Umbilical cord (tissue), 2 donors: ENCODE measurements at places on chromosomes 3 and 15. TPM values are rescaled to one million over a fixed set of nuclear protein-coding genes. Genes with fewer than 3 reads are reported as not detected.

The SH2D7 gene
- 0.24 TPM for total RNA-seq

The CTXN2 gene
- 1.2 TPM for total RNA-seq

The NFKBIZ gene
- total RNA-seq: 270 TPM

The SNX33 gene
- 11.8 TPM for total RNA-seq

The CCK gene
- 12.8 TPM for total RNA-seq

The AHSG gene
- total RNA-seq: not detected

The CIDEC gene
- 4.6 TPM for total RNA-seq

The KCNAB1 gene
- 0.72 TPM for total RNA-seq

The GOLGA6C gene
- total RNA-seq: not detected

The FBLN2 gene
- total RNA-seq: 309 TPM

The MINDY2 gene
- total RNA-seq: 48.9 TPM

The CLDN1 gene
- total RNA-seq: 14.0 TPM

The SLC30A4 gene
- total RNA-seq: 16.9 TPM

The RSRC1 gene
- total RNA-seq: 82.1 TPM

The SLC6A1 gene
- 26.7 TPM for total RNA-seq

The CCDC54 gene
- 1.4 TPM for total RNA-seq

The LRRIQ4 gene
- total RNA-seq: not detected

The EHD4 gene
- total RNA-seq: 15.4 TPM

The NANOGP8 gene
- not detected for total RNA-seq

The EPHA3 gene
- total RNA-seq: 5.5 TPM

The SKOR1 gene
- 0.96 TPM for total RNA-seq

The PLCH1 gene
- 5.1 TPM for total RNA-seq

The FOXB1 gene
- total RNA-seq: 1.2 TPM

The IL17RD gene
- 5.8 TPM for total RNA-seq

The CISH gene
- 5.5 TPM for total RNA-seq

The LYZL4 gene
- total RNA-seq: not detected

The GPX1 gene
- 94.6 TPM for total RNA-seq

The MYO5C gene
- 2.2 TPM for total RNA-seq

The COL6A6 gene
- total RNA-seq: 1.9 TPM

The HEG1 gene
- total RNA-seq: 33.9 TPM

The CLDN18 gene
- 0.96 TPM for total RNA-seq

The NEK4 gene
- total RNA-seq: 24.3 TPM

The MFSD1 gene
- total RNA-seq: 55.6 TPM

The CLDN16 gene
- total RNA-seq: 0.24 TPM

The GRK7 gene
- total RNA-seq: 4.8 TPM

The ITIH1 gene
- total RNA-seq: 1.2 TPM

The PTH1R gene
- total RNA-seq: 25.5 TPM

The CRELD1 gene
- total RNA-seq: 31.5 TPM

The SPG21 gene
- 49.1 TPM for total RNA-seq

The SAMMSON gene
- total RNA-seq: 26.2 TPM

The C3orf80 gene
- total RNA-seq: 2.6 TPM

The TRIM42 gene
- total RNA-seq: 2.2 TPM

The SST gene
- not detected for total RNA-seq

The BCL2A1 gene
- 5.1 TPM for total RNA-seq

The NTRK3 gene
- total RNA-seq: 24.1 TPM

The CPNE9 gene
- not detected for total RNA-seq

The SLC9C1 gene
- 4.1 TPM for total RNA-seq

The ARPIN gene
- total RNA-seq: 16.6 TPM

The APOD gene
- total RNA-seq: not detected

The HHLA2 gene
- total RNA-seq: 1.4 TPM

The KNL1 gene
- total RNA-seq: 13.0 TPM

The P2RY1 gene
- 7.0 TPM for total RNA-seq

The PPARG gene
- total RNA-seq: 2.9 TPM

The PPM1L gene
- 10.1 TPM for total RNA-seq

The UACA gene
- total RNA-seq: 73.4 TPM

The MUSTN1 gene
- total RNA-seq: 6.7 TPM

The SLC24A1 gene
- 8.7 TPM for total RNA-seq

The KLHL6 gene
- 4.3 TPM for total RNA-seq
